RWPE2 (cell line): ENCODE measurements at places on chromosomes 3 and 15.

- DNase-seq = no peak
Observed at GRCh38 chr3:24311881-24312280, 182.8 kb downstream of the THRB start.

DNA sequence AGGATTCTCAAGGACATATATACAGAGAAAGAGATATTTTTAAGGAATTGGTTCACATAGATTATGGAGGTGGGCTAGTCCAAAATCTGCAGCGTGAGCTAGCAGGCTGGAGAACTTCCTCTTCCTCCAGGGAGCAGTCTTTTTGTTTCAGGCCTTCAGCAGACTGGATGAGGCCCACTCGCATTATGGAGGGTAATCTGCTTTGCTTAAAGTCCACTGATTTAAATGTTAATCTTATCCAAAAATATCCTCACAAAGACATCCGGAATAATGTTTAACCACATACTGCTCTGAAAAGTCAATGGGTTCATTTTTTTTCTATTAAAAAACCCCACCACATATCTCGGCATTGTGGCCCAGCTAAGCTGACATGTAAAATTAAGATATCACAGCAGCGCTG is 22.2 kb upstream of the NRROS start:
- DNase-seq = no peak

DNA sequence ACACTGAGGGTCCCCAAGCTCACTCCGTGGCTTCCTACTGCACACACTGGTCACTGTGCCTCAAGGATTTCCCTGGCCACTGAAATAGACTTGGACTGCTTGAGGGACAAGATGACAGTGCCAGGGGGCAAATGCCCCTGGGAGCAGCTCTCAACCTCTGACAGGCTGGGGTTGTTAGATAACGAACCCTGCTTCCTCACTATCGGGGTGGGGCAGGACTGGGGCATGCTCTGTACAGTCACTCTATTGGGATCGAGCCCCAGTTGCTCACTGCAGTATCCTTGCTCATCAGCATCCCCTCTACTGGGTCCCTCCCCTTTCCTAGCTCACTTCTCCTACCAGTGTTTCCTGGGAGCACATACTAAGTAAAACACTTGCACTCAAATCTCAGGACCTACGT is 610.8 kb downstream of the NTRK3 start:
- DNase-seq = no peak

GRCh38 chr15:56052395-56053045 is 59.1 kb upstream of the NEDD4 start:
- DNase-seq = no peak

DNA sequence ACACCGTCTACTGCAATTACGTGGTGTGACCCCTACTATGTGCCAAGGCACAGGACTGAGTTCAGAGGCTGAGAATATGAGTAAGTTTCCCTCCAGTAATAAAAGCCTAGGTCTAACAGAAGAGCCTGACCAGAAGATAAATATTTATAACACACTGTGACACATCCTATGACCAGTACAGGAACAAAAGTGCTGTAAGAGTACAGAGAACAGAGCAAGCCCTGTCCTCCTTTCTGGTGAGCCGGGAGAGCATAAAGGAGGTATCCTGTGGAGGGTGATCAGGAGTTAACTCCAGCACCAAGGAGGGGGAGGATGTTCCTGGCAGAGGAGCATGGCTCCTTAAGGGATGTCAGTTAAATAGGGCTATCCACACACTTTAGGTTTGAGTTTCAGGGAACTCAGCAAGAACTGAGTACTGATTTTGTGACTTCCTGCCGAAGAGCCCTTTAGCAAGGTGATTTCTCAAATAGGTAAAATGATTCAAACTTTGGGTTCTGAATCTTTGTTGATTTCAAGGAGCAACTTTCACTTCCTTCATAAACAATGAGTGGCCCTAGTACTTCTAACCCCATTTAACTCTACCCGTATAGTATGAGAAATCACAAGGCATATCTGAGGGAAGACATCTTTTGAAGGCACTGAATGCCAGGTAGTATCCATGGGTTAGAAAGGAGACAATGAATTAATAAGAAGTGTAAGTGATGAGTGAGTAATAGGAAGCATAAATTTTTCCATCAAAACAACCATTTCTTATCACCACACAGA is 198.0 kb downstream of the THRB start:
- no peak for DNase-seq

DNA sequence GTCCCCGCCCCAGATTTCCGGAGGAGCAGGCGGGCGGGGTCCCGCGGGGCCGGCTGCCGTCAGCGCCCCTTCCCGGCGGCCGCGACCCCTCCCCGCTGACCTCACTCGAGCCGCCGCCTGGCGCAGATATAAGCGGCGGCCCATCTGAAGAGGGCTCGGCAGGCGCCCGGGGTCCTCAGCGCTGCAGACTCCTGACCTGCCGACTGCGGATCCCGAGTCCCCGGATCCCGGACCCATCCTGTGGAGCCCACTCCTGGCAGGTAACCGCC is at the start of gene TRH:
TSS of gene TRH (plus strand) at position 157 of the 269 bp plus-strand sequence. CDS start 1,097 bp downstream, outside the sequence.
- no peak for DNase-seq

DNA sequence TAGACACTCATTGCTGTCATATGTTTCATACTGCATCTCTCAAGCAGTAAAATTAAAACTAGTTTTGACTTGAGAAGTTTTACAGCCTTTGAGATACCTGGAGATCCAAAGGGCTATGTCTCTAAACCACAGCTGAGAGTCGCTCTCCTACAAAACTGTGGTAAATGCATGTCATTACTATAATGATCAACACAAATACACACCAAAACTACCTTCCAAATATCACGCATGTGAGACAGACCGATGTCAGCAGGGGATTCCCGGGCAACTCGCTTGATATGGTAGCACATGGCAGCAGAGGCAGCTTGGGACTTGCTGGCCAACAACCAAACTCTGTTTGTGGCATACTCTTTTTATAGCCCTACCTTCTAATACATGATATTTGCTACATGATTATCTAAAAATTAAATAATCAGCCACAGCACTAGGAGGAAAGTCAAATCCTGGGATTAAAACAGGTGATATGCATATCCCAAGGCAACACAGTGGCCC is 56.3 kb downstream of the PDZRN3 start:
- DNase-seq = no peak

DNA sequence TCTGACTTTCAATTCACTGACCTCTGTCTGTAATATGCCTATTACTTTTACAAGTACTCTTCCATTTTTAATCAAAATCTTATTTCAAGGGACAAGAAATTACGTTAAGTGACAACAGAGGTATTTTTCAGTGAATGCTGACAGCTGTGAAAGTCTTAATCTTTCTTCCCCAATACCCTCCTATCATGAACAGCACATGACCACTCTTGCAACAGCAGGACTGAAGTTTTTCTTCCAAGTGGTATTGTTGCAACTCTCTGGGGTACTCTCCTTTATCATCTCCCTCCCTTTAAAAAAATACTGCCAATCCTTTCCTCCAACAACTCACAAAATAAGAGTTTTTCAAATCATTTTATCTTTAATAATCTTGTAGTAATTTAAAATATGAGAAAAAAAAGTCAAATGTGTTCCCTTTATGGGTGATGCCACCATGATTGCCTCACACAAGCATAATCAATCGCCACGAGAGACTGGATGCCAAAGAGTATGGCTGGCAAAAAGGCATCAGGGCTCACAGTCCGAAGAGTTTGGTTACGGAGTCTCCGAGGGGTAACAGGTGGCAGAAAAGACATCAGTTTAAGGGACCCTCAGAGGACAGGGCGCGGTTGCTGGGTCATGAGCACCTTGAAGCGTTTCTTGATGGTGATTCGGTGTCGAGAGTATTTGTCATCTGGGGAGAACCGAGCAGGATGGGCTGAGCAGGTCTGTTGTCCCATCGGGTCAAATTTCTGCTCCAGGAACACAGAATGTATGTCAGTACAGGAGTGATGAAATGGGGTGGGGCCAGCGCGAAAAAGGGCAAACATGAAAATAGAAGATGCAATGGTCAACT is 1.3 kb downstream of the NOP10 start:
- DNase-seq = no peak

DNA sequence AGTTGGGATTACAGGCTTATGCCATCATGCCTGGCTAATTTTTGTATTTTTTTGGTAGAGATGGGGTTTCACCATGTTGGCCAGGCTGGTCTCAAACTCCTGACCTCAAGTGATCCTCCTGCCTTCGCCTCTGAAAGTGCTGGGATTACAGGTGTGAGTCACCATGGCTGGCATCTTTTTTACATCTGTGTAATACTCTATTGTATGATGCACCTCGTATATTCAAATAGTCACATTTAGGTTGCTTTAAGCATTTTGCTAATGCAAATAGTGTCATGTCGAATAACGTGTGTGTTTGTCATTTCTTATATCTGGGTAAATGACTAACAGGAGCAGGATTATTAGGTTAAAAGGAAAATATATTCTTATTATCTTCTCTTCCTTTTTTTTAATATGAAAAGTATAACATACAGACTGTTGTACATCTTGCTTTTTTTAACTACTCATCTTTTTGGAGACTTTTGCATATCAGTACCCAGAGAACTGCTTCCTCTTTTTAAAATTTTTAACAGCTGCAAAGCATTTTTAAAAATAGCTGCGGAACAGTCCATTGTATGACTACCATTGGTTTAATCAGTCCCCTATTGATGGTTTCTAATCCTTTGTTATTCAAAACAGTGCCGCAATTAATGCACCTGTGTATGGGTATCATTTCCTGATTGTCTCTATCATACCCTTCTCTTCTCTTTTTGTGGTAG is 13.4 kb downstream of the SCAMP5 start:
- DNase-seq = no peak

GRCh38 chr15:22253676-22254408 is 173.5 kb downstream of the OR4M2 start:
- DNase-seq = no peak

DNA sequence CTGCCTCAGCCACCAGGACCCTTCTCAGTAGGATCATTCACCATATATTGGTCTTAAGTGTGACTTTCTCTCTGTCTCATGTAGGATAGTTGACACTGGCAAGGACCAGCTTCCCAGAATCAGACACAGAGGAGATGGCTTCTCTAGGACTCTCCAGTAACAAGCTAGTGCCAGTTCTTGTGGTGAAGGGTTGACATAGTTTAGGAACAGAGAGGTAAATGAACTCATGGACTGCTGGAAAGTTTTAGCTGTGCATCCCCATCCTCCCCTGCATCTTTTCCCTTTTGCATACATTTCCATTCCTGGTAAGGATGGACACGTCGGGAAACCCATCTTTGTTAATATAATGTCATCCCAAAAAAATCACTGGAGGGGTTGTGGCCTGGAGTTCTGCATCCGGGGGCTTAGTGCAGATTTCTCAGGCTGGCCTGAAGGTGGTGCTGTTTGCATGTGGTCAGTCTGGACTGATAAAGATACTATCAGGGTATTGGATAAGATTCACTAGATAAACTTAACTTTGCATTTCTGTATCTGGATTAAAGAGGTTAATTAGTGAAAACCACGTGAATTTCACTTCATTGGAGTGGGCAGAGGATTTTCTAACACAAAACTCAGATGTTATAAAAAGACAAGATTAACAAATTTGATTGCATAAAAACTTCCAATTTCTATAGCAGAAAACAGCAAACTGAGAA is 110.8 kb downstream of the TBC1D2B start:
- peak; percentile 66 for DNase-seq

- no peak for DNase-seq
Observed at GRCh38 chr3:31892916-31893573, 88.0 kb downstream of the OSBPL10 start.

DNA sequence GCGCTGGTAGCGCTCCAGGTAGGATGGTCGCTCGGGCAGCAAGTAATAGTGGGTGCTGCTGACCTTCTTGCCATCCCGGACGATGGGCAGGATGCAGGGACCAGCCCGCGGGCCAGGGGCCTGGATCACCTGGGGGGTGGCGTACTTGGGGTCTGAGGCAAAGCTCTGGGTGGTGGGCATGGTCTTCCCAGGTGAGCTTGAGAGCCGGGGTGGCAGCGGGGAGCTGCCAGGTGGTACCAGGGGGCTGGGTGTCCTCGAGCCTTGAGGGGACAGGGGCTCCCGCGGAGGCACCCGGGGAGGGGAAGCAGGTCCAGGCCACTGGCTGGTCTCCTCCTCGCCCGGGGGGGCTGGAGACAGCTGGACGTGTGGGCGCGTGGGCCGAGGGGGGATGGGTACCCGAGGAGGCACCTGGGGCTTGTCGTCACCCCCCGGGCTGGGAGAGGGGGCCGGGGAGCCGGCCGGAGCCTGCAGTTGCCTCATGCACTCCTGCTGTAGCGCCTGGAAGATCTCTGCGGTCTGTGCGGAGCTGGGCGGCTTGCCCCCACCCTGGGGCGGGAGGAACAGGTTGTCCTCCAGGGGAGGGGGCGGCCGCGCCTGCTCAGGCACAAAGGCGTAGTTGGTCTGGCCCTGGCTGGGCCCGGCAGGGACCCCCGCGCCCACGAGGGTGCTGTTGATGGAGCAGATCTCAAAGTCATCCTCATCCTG is 40.6 kb downstream of the TNK2 start:
- peak; percentile 63 for DNase-seq

- no peak for DNase-seq
Observed at GRCh38 chr3:72373139-72373538, 475.1 kb downstream of the SHQ1 start.

- peak; percentile 90 for DNase-seq
Observed at GRCh38 chr15:40766906-40767837, 2.6 kb upstream of the C15orf62 start.

DNA sequence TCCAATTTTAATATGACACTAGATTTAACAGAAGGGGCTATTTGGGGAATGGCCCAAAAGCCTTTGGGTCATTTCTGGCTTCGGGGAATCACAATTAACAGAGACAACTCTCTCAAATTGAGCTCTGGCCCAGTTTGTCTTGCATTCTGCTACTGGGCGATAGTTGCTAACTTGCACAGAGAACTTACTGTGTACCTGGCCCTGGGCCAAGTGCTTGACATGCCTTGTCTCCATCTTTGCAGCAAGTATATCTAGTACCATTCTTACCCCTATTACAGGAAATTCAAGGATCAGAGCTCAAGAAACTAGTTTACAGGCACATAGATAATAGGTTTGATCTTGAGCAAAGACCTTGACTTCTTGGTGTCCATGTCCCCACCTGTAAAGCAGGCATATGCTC is 175.7 kb downstream of the TMEM108 start:
- no peak for DNase-seq

- no peak for DNase-seq
Observed at GRCh38 chr3:172444821-172445220, 3.4 kb downstream of the GHSR start.
